Right renal cortex interstitium (tissue), 3 donors: ENCODE measurements at places on chromosomes 1 and 21. TPM values are rescaled to one million over a fixed set of nuclear protein-coding genes. Genes with fewer than 3 reads are reported as not detected.

Gene HIVEP3
- 4.0 TPM for polyA plus RNA-seq

Gene GJA5
- polyA plus RNA-seq = 28.2 TPM

Gene TXNIP
- 557 TPM for polyA plus RNA-seq

Gene S100A9
- polyA plus RNA-seq = 16.1 TPM

DNA sequence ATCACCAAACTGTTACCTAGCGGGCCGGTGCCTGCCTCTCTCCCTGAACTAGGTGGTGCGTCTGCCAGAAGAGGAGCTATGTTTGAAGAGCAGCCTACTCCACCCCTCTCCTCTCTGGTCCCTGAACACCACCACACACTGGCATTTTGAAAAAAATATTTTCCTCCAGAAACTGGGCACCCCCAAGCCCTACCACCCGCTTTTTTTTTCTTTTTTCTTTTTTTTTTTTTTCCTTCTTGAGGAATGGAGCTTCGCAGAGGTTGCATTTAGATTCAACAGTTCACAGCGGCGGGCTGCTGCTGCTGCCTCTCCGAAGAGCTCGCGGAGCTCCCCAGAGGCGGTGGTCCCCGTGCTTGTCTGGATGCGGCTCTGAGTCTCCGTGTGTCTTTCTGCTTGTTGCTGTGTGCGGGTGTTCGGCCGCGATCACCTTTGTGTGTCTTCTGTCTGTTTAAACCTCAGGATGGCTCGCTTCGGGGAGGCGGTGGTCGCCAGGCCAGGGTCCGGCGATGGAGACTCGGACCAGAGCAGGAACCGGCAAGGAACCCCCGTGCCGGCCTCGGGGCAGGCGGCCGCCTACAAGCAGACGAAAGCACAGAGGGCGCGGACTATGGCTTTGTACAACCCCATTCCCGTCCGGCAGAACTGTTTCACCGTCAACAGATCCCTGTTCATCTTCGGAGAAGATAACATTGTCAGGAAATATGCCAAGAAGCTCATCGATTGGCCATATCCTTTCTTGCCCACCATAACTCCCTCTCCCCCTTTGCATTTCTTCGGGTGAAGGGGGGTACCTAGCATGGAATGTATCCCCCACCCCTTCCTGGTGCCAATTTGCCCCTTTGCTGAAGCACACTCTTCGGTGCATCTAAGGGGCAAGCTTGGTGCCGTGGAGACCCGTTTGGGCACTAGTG, at the start of gene CACNA1E:
Gene CACNA1E (plus strand): TSS at position 233 of the 911 bp plus-strand sequence. CDS start 228 bp downstream, at position 461.
- DNase-seq = no peak

DNA sequence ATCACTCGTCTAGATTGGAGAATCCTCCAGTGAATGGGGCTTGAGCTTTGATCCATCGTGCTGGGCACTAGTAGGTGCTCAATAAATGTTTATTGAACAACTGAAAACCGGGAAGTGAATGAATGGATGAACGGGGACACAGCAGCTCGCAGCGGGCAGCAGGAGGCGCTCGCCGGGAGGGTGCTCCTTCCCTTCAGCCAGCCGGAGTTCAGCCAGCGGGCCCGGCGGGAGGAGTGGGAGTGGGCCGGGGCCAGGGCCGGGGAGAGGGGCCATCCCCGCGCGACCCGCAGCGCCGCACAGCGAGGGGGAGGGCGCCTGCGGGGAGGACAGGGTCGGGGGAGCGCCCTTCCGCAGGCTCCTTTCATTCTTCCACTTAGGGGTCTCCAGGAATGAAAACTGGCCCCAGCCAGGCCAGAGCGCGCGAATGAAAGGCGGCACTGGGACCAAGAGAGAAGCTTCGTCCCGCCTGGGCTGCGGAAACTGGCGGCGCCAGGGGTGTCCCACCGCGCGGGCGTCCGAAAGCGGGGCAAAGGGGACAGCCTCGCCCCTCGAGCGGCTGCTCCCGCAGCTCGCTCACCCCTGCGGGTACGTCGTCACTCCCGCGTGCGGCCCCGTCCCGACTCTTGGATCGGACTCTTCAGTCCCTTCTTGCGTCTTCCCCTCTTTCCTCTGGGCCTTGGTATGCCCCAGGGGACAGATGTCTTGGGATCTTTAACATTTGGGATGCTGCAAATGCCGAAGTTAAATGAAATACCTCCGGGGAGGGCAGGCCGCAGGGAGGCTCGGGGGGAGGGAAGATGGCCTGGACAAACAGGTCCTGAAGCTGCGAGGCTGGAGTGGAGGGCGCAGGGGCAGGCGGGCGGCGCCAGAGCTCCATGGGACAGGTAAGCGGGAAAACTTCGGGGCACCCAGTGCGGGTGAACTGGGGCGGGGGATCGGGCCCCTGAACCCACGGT, 3.6 kb upstream of the INAVA start:
- DNase-seq = no peak

DNA sequence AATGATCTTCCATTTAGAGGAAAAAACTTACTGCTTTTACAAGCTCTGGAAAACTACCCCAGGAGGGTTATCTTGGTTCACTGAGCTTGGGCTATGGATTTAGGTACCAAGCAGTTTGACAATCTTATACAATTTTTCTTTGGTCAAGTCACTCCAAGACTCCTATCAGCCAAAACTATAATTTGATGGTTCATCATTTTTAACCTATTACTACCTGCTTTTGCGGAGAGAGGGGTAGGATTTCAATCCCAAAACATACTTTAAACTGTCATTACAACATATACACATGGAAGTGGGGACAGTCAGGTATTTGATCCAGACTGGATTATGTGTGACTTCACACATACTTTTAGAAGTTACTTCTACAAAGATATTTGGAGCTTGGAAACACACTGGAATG, 71.8 kb downstream of the RUNX1 start:
- DNase-seq = no peak

- DNase-seq = no peak
Measured at GRCh38 chr1:193342811-193343210, 156.4 kb upstream of the B3GALT2 start.

GRCh38 chr1:33466159-33466558, 6.3 kb upstream of the ZSCAN20 start:
- DNase-seq = no peak

DNA sequence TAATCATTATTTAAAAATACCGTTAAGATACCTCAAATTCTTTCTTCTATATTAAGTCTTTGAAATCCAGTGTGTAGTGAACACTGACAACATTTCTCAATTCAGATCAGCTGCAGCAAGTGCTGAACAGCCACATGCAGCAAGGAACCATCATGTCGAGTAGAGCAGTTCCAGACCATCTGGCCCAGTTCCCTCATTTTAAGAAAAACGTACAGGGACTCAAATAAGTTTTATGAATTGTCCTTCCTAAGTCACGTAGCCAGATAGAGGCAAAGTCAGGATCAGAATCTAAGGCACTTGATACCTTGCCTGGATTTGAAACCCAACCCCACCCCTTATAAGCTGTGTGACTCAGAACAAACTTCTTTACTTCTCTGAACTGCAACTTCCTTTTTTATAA, 132.4 kb downstream of the PROX1 start:
- DNase-seq = no peak

DNA sequence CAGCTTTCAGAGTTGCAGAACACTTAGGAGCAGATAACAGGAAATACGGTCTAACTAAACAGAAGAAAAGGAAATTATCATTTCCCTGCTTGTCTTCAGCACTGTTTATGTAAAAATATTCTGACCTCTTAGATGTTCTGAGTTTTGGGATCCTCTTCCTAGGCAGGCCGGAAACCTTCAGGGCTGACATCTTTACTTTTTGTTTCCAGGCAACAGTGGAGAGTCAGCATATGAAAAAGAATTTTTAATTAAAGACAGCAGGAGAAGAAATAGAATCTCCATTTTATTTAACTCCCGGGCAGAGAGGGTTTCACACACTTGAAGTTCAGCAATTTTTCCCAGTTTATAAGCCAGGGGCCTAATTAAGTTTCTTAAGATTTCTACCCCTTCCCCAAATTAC, 5.1 kb upstream of the RIPPLY3 start:
- DNase-seq = no peak
